ENCODE measurements at places on chromosomes 16 and 17.
A peak's percentile ranks its signal among the peaks of the same experiment; 100 is the strongest.

- DNase-seq: peak; percentile 59
Measured at GRCh38 chr16:66717112-66717675, 20.7 kb upstream of the CMTM4 start.

- no peak for DNase-seq
Measured at GRCh38 chr16:12172343-12172742, 195.8 kb downstream of the SNX29 start.

DNA sequence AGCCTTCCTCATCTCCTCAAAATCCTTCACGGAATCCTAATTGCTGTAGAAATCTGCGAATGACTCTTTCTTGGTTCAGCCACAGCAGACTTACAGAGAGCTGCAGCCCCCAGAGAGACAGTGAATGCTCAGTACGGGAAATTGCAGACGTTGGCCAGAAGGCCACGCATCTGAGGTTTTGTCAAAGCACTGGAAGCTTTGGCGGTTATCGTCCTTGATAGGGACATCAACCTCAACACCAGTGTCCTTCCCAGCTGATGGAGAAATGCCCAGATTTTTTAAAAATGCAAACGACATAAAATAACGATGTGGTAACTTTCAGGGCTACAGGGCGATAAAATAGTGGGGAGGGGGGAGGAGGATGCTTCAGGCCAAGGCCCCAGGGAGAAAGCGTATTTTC is 166.6 kb upstream of the CIBAR2 start:
- no peak for DNase-seq

- DNase-seq: no peak
Measured at GRCh38 chr17:10050597-10051101, 145.6 kb upstream of the RCVRN start.

DNA sequence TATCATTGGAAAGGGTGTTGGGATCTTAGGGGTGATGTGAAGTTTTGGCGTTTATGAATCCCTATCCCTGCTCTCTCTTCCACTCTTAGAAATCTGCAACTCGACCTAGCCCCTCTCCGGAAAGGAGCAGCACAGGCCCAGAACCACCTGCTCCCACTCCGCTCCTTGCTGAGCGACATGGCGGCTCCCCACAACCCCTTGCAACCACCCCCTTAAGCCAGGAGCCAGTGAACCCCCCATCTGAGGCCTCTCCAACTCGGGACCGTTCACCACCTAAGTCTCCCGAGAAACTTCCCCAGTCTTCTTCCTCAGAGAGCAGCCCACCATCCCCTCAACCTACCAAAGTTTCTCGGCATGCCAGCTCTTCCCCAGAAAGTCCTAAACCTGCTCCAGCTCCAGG is 9.0 kb downstream of the SRRM2 start:
- no peak for DNase-seq

- DNase-seq: no peak
Measured at GRCh38 chr17:29169806-29170591, 10.2 kb downstream of the MYO18A start.

- DNase-seq: no peak
Measured at GRCh38 chr16:12432136-12432535, 371.6 kb downstream of the CPPED1 start.

DNA sequence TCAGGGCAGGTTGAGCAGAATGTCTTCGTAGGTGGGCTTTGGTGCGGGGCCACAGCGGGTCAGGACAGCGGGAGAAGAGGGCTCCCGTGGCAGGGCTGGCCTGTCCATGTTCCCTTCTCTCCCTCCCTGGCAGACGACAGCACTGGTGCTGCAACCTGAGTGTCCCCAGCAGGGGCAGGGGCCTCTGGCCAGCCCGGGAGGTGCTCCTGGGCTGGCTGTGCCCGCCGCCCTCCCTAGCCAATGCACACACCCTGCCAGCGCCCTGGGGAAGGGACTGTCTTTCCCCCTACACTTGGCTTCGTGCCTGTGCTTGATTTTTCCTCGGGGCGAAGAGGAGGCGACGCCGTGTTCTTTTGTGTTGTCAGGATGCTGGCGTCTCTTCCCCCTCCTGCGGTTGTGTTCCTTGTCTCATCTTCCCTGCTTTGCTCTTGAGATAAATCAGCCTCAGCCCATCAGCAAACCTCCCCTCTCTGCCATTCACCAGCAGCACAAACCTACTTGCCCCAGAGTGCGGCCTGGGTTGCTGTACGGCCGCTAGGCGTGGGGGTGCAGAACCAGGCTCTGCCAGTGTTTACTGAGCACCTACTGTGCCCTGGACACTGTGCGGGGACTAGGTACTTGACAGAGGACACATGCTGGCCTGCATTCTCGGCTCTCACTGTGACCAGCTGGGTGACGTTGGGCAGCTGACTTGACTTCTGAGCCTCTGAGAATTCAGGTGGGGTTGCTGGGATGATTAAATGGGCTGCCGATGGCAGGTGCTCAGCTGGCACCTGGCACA is 237.3 kb upstream of the CIBAR2 start:
- DNase-seq: no peak

- DNase-seq: peak; percentile 24
Measured at GRCh38 chr17:44971776-44972483, 3.8 kb upstream of the C1QL1 start.

- no peak for DNase-seq
Measured at GRCh38 chr17:73350864-73351263, 39.1 kb upstream of the CDC42EP4 start.

GRCh38 chr16:57755726-57756423 is 20.3 kb downstream of the KATNB1 start:
- no peak for DNase-seq

DNA sequence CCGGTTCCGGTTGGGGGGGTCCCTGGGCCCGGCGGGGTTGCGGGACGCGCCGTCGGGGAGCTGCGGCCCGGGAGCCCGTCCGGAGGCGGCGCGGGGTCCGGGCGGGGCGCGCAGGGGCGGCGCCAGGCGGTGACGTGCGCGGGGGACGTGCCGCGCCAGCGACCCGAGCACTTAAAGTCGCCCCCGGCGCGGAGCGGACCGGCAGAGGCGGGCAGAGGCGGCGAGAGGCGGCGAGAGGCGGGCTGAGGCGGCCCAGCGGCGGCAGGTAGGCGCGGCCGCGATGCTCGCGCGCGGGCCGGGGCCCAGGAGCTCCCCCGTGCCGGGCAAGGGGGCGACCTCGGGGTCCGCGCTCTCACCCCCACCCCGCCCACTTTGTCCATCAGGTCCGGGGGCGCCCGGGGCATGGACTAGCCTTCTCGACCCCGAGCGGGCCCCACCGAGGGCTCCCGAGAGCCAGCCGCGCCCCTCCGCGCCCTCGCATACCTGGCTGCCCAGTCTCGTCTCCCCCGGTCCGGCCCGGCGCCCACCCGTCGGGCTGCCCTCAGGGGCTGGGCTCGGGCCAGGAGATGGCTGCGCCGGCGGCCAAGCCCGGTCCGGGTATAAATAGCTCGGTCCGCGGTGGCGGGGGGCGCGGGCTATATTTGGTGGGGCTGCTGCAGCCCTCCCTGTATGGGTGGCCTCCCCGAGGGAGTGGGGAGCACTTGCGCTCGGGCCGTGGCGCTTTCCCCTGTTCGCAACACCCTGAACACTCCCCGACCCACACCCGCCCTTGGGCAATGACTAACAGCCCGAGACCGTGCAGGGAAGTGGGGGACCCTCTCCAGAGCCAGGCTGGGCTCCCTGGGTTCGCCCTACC is at the start of gene SLC16A3:
Gene SLC16A3, plus strand, starts transcription at position 201 of the 856 bp plus-strand sequence. CDS start 6,967 bp downstream, outside the sequence.
- DNase-seq: peak; percentile 84

DNA sequence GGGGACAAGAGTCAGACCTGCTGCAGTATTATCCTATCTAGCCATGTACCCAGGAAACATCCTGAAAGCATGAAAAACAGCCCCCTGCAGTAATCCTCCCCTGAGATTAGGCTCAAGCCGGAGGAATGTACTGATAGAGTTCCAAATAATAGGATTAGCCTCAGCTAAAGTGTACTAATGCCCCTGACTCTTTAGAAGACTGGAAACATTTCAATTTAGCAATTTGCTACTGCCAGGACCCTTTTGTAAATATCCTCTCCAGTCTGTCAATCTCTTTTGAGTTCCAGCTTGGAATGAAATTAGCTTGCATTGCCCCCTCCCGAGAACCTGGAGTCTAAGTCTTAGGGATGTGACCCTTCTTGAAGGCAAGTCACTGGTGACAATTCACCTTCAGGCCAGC is 110.8 kb upstream of the DNAH9 start:
- DNase-seq: no peak

GRCh38 chr17:77189148-77189547 is 48.4 kb downstream of the SEC14L1 start:
- no peak for DNase-seq

DNA sequence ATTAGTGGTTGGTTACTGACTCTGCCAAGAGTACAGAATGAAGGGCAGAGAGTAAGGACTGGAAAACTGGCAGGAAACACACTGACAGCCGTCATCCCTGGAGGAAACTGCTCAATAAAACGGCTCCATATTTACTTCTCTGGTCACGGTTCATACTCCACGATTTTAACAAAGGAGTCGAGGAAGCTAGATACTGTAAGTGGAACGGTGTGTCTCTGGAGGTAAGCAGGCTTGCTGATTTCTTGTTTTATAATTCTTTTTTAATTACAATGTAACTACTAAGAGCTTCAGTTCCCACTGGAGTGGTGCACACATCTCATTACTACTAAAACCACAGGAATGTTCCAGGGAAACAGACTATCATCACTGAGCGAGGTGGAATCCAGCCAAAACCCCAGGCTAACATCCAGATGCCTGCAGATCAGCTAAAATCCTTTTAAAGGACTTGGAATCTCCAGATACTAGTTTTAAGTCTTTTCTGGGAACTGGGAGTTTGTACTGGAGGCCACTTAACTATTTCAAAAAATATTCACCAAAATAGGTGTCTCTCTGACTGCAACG is 17.8 kb downstream of the SERPINF1 start:
- DNase-seq: peak; percentile 92

GRCh38 chr16:75263291-75263962 is 12.0 kb upstream of the BCAR1 start:
- no peak for DNase-seq

GRCh38 chr16:72948238-72948829 is 99.6 kb downstream of the ZFHX3 start:
- DNase-seq: no peak

GRCh38 chr17:75691371-75691791 is 24.2 kb downstream of the SAP30BP start:
- DNase-seq: peak; percentile 66

Measured in fibroblast of skin of back (primary cell).